ENCODE measurements at places on chromosomes 1 and 21. TPM values are rescaled to one million over a fixed set of nuclear protein-coding genes. Genes with fewer than 3 reads are reported as not detected.

- H3K4me1 ChIP-seq: no peaks in the 10 kb centered on the region
- no peak overlapping the region for H3K27ac ChIP-seq
- no peaks in the 10 kb centered on the region for H3K27me3 ChIP-seq
- no peak overlapping the region for H3K4me3 ChIP-seq
- H3K36me3 ChIP-seq: peaks cover 49% of the 10 kb centered on the region
These were observed 21.9 kb downstream of the SH2D2A start for GRCh38 chr1:156794506-156795373.

DNA sequence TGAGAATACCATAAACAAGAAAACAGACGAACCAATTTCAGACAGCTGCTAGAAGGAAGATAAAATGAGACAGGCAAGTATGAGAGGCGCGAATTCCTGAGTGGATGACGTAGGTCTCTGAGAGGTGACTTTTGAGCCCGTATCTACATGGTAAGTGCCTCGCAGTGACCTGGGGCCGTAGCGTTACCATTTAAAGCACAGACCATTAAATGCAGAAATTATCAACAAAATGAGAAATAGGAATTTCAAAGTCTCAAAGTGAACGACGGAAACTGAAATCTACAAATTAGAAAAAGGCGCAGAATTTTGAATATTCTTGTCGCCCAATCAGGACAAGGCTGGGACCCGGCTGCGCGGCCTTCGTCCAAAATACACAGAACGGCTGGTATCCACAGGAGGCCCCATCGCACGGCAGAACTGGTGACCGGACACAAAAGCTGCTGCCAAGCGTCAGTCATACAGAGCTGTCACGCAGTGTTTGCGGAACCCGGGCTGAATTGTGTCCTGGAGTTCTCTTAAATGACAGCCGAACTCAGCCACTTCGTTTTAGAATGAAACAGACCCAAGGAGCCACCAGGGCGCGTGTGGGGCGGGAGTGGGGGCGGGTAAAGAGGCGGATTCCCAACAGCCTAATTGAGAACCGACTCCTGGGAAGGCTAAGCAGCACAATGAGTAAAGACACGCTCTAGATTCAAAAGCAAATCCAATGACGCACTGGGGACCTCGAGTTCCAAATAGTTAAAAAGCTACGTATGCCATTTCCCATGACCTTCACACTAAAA is 13.8 kb upstream of the BOLA1 start:
- H3K27ac ChIP-seq: peak overlapping the region; percentile 96
- H3K36me3 ChIP-seq: no peaks in the 10 kb centered on the region
- no peaks in the 10 kb centered on the region for H3K27me3 ChIP-seq
- peak; percentile 95 for DNase-seq

DNA sequence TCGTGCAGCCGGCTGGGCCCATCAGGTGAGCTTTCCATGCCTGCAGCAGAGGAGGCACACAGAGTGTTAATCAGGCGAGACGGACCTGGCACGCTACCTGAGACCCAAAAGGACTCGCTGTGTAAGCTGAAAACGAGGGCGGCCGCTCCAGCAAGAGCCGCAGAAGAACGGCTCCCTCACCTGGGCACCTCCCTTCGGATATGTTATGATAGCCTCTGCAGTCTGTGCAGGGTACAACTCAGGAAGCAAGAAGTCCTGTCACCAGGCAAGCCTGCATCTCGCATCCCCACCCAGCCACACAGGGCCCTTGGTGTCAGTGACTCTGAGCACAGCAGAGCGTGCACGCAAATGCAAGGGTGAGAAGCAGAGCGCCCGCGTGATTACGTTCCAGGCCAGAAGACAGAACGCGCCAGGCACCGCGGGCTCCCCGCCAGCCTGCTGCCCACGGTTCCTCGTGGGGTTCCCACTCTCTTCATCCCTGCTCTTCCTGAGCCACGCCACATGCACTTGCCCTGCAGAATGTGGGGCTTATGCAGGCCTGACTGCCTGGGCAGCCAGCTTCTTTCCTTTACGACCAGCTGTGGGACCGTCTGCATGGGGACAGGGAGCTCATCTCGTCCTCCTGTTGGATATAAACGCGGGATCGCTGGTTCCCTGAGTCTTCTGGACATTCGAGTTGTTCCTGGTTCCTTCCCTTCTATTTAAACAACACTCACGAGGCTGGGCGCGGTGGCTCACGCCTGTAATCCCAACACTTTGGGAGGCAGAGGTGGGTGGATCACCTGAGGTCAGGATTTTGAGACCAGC is 20.2 kb upstream of the LRRC47 start:
- H3K27me3 ChIP-seq: no peaks in the 10 kb centered on the region
- no peak overlapping the region for H3K4me3 ChIP-seq

REN gene
- 0.31 TPM for polyA plus RNA-seq

MRAP gene
- 0.24 TPM for polyA plus RNA-seq

CD1D gene
- 9.9 TPM for polyA plus RNA-seq

All from lung (tissue), 17 donors.